ENCODE measurements at places on chromosomes 3 and 15.

DNA sequence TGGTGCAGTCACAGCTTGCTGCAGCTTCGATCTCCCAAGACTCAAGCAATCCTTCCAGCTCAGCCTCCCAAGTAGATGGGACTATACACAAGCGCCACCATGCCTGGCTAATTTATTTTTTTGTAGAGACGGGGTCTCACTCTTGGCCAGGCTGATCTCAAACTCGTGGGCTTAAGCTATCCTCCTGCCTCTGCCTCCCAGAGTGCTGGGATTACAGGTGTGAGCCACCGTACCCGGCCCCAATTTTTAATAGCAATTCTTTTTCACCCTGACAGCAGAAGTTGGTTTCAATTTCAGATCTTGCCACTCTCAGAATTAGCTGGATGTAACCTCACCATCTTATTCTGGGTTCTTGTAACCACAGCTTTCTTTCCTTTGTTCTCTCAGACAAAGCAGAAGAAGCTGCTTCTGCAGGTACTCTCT lies 64.8 kb downstream of the TRIM71 start:
- DNase-seq = no peak

- DNase-seq = no peak
These were observed 236.2 kb downstream of the TLE3 start for GRCh38 chr15:69861331-69862171.

DNA sequence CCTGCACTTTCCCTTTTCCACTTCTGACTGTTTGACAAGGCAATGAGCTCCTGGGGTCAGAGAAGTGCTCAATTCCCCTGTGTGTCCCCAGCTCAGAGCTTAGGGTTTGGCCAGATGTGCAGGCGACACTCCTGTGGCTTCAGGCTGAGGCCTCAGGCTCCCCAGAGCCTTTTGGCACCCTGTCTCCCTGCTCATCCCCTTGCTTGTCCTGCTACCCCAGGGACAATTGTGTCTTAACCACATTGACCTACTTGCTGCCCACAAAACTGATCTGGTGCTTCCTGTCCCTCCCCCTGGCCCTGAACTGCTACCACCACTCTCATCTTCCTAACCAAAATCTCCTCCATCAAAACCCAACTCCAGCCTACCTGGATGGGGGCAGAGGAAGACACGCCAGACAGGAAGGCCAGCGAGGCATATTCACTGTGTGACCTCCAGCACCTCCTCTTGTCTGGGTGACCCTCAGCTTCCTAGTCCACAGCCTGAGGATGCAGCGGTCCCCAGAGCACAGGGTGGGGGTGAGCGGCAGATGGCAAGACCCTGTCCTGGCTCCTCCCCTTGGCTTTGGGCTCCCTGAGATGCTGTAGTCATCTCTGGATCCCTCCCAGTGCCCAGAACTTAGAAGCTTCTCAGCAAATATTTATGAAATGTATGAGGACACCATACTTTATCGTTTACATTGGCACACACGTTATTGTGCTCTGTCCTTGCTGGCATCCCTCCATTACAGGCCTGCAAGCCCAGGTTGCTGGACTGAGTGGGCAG lies 98.9 kb upstream of the SLC6A6 start:
- no peak for DNase-seq

- DNase-seq = no peak
These were observed 29.6 kb upstream of the TRPC1 start for GRCh38 chr3:142694225-142694624.

DNA sequence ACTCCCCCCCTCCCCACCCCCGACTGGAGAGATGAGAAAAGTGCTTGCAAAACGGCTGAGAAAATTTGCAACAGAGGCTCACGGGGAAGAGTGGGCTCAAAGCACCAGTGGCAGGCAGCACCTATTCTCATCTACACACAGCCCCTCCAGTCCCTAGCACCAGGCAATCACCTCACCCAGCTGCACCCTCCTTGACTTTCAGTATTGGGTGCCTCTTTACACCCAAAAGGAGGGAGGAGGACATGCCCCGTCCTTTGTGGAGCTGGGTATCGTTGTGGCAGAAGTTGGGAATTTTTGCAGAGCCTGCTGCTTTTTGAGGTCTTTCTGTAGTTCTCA lies 182.8 kb upstream of the TOPAZ1 start:
- no peak for DNase-seq

GRCh38 chr3:13590841-13591520 lies 42.1 kb downstream of the FBLN2 start:
- DNase-seq = no peak

GRCh38 chr15:74817370-74817737 lies 4.7 kb downstream of the LMAN1L start:
- DNase-seq = no peak

DNA sequence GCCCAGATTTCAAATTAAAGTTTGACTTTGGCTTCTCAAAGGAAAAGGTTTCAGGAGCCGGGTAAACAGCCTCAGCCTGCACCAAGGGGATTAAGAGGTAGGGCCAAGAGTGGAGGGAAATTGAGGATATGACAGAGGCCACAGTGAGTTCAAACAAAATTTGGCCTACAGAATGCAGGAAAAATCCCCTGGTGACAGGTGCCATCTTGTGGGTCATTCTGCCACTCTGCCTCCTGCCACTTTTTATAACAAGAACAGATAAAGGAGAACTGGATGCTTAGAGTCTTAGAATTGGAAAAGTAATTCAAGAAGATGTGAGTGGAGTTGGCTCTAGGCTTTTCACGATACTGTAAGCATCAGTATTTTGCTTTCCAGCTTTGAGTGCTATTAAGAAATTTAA lies 253.2 kb downstream of the NR2F2 start:
- no peak for DNase-seq

DNA sequence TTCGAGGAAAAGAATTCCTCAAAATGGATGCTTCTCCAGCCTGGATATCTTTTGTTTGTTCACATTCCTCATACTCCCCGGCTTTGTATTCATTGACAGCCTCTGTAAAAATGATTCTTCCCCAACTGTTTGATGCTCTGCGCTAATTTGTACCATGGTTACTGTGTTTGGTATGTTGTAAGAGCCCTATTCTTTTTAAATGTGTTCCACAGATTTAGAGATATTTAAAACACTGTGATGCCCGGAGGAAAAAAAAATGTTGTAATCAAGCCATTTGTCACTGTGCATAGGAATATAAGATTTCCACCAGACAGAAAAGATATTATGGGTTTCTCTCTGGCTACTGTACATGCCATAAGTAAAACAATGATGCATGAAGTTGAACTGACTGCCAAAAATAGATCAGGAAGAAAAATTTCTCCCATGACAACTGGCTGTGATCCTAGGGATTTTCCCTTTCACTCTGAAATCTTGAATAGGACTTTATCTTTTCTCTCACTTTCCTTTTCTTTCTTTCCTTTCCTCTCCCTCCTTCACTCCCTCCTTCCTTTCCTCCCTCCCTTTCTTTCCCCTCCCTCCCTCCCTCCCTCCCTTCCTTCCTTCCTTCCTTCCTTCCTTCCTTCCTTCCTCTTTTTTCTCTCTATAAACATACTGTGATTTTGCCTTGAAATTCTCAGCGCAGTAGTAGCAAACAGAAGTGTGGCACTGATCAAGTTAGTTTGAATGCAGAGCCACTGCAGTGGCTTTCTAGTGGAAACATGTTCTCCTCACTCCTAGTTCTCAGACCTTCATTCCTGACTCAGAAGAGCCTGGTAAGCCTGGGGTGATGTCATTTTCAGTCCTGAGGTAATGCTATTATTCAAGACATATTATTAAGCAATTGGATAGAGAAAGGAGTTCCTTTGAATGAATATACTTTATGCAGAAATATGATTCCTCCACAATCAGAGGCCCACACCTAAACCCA lies 254.9 kb upstream of the TBL1XR1 start:
- DNase-seq = no peak

All from right renal cortex interstitium (tissue), 3 donors.